ENCODE measurements at places on chromosomes 7 and 10.

DNA sequence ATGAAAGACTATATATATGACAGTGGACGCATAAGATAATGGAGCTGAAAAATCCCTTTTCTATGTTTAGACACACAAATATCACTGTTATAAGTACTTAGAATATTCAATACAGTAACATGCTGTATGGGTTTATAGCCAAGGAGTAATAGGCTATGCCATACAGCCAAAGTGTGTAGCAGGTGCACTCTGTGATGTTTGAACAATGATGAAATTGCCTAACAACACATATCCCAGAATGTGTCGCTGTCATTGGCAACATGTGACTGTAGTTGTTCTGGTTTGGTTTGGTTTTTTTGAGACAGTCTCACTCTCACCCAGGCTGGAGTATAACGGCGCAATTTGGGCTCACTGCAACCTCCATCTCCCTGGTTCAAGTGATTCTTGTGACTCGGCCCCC, 26.1 kb downstream of the NOM1 start:
- DNase-seq, result no peak

DNA sequence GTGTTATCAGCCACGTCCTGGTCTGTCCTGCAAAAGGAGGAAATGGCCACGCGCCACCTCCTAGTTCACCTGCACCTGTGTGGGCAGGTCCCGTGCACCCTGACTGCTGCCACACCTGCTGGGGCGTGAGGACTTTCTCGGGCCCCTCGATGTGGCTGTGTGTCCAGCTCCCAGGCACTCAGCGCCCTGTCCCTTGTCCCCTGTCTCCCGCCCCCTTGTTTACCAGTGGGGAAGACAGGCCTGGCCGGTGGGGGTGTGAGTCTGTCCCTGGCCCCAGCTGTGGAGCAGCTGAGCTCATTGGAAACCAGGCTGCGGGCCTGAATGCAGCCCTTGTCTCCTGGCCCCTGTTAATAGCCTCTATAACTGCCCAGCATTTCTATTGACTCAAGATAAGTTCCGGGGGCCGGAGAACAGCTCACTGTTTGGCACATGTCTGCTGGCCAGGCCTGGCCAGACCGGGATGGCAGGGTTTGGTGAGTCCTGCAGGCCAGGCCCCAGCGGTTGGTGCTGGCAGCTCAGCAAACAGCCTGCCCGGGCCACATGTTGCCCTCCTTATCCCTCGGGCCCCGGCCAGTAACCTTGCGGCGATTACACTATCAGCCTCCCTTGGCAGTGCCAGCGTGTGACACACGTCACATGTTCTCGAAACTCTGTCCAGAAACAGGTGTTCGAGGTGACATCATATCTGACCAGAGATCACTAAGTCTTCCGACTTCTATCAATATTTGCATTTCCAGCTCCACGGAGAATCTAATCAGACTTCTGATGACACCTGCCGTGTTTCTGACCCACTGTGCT, 52.1 kb downstream of the FOXL3 start:
- peak; percentile 88 for DNase-seq

DNA sequence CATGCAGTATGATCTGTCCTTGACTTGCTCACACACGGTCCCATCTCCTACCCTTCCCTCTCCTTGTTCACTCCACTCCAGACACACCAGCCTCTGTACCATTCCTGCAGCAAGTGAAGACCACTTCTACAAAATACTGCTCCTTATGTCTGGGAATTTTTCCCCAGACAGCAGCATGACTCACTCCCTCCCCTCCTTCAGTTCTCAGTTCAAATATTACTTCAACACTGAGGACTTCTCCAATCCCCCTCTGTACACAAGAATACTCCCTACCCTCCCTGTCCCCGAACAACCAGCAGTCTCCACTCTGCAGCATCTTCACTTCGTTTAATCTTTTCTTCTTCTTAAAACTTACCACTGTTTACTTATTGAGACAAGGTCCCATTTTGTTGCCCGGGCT, 474.0 kb downstream of the GPAM start:
- DNase-seq, result no peak

DNA sequence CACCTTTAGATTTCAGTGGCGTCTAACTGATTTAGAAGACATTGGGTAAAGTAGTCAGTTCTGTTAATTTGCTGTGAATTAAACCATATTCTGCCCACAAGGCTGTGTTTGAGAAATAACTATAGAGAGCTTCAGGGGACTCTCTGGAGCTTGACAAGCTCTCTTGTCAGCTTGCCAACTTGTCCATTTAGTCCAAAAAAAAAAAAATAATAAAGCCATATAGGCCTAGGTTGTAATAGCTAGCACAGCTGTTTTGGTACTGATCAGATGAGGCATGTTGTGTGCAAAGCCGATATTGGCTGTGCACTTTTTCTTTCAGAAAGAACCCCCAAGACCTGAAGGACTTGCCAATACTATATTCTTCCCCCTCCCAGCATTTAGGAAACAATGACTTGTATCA, 20.2 kb upstream of the ZNF282 start:
- no peak for DNase-seq

DNA sequence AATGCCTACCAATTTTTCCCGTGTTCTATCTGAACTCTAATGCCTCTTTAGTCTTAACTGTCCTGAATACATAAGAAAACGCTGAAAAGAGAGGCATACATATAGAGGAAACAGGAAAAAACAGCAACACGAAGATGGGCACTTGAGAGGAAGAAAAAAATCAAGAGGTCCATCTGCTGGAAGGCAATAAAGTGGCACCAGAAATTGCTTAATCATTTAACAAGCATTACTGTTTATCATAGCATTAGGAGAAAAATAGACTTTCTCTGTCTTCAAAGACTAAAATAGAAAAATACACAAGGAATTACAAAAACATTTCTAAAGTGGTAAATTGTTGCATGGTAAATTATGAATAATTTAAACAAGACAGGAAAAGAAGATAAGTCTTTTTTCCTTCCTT, 35.0 kb downstream of the NSUN6 start:
- no peak for DNase-seq

- peak; percentile 62 for DNase-seq
Measured at GRCh38 chr10:13272164-13272571, 27.7 kb downstream of the PHYH start.

DNA sequence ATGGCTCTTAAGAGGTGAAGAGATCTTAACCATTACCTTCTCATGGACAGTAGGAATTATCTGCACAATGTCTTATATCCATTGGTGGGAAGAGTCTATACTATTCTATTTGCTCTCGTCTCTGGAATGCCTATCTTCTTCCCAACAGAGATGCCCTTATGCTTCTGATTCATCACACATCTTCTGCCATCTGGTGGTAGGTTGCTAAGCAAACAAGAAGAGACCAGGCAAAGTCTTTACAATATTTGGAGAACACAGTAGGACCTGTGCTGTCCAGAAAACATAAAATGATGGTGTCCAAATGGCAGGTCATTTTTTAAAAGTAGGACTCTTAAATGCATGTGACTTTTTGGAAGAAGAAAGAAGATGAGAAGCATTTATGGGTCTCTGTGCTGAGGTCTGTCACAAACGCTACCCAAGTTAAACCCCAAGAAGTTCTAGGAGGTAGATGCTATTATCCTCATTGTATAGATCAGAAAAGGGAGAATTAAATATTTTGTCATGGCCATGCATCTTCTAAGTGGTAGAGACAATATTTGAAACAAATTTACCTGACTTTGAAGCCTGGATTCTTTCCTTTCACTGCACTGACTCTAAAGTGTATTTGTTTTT, 67.8 kb upstream of the NXPH1 start:
- no peak for DNase-seq

- DNase-seq, result no peak
Measured at GRCh38 chr10:92173996-92174395, 116.9 kb downstream of the CPEB3 start.

Data from occipital lobe (tissue), 3 donors.